ENCODE measurements at places on chromosomes 2 and 18.

DNA sequence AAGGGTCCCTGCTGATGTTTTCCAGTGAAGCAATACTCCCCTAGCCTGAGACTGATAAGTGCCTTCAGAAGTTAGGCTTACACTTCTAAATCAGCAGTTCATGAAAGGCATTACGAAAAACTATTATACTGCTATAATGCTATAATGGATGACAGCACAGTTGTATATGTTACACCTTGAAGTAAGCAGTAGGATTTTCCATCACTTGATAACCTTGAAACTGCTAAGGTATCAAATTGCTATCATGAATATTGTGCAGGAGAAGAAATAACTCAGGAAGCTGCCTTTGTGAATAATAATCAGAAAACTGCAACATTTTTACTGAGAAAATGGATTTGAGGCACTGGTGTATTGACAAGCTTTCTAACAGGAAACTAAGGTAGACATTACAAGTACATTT, 142.3 kb downstream of the HNMT start:
- no peak for DNase-seq
- H3K27me3 ChIP-seq: no peaks in the 10 kb centered on the region
- no peaks in the 10 kb centered on the region for H3K4me1 ChIP-seq
- H3K4me3 ChIP-seq: no peak overlapping the region

- H3K36me3 ChIP-seq: peaks cover 39% of the 10 kb centered on the region
- H3K27me3 ChIP-seq: no peaks in the 10 kb centered on the region
- H3K27ac ChIP-seq: no peak overlapping the region
- H3K4me1 ChIP-seq: peaks cover 6% of the 10 kb centered on the region
Observed at GRCh38 chr18:63363951-63364350, 3.1 kb downstream of the KDSR start.

DNA sequence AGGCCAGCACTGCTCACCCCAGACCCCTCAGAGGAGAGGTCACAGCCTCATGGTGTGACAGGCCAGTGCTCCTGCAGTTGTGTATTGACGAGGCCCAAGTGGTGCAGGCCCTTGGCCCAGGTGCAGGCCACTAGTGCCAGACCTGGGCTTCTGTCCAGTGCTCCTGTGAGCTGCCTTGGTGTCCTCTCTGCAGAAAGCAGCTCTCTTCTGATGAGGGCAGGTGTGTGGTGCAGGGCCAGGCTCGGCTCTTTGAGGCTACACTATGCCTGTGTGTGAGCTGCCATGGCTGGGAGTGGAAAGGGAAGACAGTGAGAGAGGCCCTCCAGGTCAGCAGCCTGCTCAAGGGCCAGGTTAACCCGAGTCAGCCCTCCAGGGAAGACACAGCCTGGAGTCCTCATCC, 17.1 kb downstream of the EHD3 start:
- no peaks in the 10 kb centered on the region for H3K27me3 ChIP-seq
- H3K27ac ChIP-seq: no peak overlapping the region
- H3K36me3 ChIP-seq: peaks cover 43% of the 10 kb centered on the region

DNA sequence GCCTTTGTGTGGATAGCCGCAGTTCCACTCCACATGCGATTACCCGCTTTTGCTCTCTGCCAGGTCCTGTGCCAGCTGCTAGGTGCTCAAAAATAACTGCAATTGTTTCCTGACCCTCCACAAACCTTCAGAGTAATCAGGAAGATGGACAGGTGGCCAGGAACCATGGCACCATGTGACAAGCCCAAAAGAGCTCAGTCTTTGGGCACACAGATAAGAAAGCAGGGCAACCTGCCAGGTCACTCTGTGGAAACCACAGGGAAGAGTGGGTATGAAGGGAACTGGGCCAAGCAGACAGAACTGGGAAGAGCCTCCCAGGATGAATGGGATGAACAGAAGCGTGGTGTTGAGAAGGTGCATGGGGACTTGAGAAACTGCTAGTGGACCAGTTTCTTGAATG, 79.4 kb upstream of the AGAP1 start:
- H3K4me3 ChIP-seq: no peak overlapping the region
- no peak overlapping the region for H3K27ac ChIP-seq
- H3K27me3 ChIP-seq: no peaks in the 10 kb centered on the region
- DNase-seq: no peak
- no peaks in the 10 kb centered on the region for H3K4me1 ChIP-seq
